ENCODE measurements at places on chromosomes 1 and 21.

DNA sequence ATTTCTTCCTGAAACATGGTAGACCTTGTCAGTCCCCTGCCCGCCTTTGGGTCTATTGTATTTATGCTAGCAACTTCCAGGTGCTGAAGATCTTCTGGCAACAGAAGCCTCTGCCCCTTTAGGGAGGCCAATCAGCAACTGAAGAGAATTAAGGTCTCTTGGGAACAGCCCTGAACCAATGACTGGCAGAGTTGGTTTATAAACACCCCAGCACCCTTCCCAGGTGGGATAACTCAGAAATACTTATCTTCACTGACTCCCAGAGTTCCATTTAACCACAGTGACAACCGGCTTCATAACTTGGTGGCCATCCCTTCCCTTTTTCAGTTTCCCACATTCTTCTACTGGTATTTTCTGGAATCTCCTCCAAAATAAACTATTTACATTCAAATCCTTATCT, 27.2 kb upstream of the TMCO1 start:
- DNase-seq = no peak

GRCh38 chr1:224466154-224466553, 31.6 kb upstream of the WDR26 start:
- no peak for DNase-seq

DNA sequence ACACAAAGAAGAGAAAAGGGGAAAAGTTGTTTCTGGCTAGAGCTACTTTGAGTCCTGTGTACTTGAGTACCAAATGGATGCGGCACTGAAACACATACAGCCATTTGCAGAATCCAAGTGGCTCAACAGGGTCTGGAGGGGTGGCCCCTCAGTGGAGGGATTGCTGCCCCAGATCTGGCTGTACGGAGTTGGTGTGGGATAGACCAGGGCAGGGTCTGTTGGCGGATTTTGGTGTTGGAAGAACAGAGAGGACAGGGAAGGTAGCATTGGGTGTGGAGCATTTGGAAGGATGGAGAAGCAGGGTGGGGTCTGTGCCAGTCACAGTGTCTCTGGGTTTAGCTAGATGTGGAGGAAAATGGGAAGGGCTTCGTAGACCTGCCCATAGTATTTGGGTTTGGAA, 220.5 kb downstream of the CAMTA1 start:
- DNase-seq = no peak

- no peak for DNase-seq
Observed at GRCh38 chr1:99176753-99177152, 87.5 kb upstream of the PLPPR4 start.

DNA sequence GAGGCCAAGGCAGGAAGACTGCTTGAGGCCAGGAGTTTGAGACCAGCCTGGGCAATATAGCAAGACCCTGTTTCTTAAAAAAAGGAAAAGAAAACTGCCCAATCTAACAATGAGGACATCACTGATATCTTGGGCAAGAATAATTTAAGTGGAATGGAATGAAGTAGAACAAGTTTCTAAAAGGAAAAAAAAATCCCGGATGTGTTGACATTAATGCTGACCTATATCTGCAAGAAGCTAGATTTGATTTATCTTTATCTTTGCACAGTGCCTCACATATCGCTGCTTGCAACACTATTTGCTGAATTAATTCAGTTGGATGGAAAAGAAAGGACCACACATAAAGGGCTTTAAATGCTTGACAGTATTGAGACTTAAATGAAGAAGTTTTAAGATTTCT, 27.8 kb downstream of the DIPK1A start:
- DNase-seq = no peak

DNA sequence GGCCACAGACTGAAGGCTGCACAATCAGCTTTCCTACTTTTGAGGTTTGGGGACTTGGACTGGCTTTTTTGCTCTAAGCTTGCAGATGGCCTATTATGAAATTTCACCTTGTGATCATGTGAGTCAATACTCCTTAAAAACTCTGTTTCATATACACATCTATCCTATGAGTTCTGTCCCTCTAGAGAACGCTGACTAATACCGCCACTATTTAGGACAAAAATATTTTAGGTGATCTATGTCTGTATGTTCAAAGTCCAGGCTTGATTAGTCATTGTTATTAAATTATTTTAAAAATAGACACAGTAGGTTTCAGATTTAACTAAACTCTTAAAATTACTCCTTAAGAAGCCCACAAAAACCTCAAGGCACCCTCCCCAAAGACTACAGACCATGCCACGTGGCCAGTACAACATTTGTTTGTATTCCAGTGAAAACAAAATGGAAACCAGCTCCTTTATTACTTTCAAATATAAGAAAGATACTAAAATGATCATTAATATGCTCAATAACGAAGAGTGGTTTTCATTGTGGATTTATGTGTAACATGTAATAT, 63.1 kb downstream of the TMPRSS15 start:
- DNase-seq = no peak

DNA sequence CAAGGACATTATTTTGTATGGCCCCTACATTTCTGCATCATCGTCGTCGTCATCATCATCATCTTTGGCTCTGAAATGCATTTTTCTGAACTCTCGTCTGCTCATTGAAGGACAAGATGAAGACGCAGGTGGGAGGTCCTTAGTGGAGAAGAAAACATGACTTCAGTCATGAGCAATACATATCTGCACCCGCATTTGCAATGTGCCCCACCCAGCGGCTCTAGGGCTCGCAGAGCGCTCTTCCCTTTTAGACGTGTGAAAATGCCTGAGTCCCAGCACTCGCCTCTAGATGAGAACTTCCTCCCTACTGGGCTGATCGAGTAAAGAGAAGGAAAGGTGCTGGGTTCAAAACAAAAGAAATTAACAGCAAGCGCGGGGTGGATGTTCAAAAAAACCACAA, 10.1 kb downstream of the C1orf174 start:
- no peak for DNase-seq

DNA sequence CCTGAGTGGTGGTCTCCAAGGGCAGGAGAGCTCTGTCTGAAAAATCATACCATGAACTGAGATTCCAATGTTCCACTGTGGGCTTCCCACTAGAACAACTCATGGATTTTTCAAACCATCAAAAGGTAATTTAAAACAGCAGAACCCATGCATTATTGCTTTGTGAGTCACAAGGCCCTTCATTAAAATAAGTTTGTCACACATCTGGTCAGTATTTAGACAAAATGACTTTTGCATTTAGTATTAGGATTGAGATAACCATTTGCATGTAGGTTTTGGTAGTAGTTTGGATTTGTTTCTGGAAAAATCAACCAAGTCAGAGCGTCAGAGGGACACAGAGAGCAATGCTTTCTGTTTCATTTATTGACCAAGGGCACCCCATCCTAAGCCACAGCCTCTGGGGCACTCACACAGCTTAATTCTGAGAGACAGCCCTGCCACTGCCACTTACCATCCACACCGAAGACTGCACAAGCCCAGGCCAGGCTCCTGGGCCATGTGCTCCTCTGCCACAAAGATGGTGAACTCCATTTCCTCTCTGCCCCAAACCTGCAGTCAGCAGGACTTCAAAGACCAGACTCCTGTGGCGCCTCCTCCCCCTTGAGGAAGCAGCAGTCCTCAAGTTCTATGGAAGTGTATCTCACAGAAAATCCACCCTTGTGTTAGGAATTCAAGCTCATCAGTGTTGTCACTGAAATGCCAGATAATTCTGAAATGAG, 132.6 kb upstream of the DUSP10 start:
- no peak for DNase-seq
